Pancreas (tissue), 10 donors: ENCODE measurements at places on chromosomes 4 and X. TPM values are rescaled to one million over a fixed set of nuclear protein-coding genes. Genes with fewer than 3 reads are reported as not detected.

The ATOH1 gene
- not detected for total RNA-seq

The COX7B2 gene
- not detected for total RNA-seq

The NEIL3 gene
- total RNA-seq, result 0.25 TPM

The AFF2 gene
- total RNA-seq, result 0.93 TPM

The CLDN2 gene
- 1.9 TPM for total RNA-seq

The MAGEC1 gene
- total RNA-seq, result not detected

The TBC1D8B gene
- total RNA-seq, result 3.8 TPM

The STBD1 gene
- total RNA-seq, result 6.5 TPM

The SHISA3 gene
- not detected for total RNA-seq

The MMAA gene
- 5.8 TPM for total RNA-seq

The EFHC2 gene
- 0.12 TPM for total RNA-seq

The AMELX gene
- not detected for total RNA-seq

The SYP gene
- total RNA-seq, result 4.0 TPM

The FGG gene
- total RNA-seq, result 5.7 TPM

The UGT2B15 gene
- 41.7 TPM for total RNA-seq
